ENCODE measurements at places on chromosomes 1 and 21.

DNA sequence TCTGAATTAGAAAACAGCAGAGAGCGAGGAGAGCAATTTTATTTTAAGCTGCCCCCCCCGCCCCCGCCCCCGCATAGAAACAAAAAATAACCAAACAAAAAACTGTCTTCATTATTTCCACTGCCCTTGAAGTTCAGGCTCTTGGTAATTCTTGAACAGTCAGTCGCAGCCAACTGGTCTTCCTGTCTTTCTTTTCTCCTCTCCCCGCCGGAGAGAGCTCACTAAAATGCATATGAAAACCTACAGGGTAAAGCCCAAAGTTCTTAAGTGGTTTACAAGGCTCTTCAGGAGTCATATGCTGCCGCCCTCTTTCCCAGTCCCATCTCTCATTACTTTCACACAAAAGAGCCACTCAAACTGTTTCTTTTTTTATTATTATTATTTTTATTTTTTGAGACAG lies 1.1 kb upstream of the ANKRD35 start:
- no peaks in the 10 kb centered on the region for H3K36me3 ChIP-seq
- no peak overlapping the region for H3K27ac ChIP-seq
- H3K4me1 ChIP-seq: peaks cover 15% of the 10 kb centered on the region
- no peak for DNase-seq

DNA sequence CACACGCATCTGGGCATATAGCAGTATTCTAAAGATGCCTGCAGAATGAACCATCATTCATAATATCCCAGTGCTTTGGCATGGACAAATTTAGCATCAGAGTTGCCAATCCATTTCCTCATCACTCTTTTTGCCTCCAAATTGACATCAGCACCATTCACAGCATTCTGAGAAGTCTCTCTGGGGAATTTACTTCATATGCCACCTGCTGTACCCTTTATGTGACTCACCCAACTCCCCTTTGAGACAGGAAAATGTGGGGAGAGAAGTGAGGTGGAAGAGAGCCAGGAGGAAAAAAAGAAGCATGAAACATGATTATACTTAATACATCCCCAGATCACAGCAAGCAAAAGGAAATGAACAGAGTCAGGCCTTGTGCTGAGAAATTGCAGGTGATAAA lies 37.4 kb downstream of the RAB3B start:
- no peak overlapping the region for H3K4me3 ChIP-seq
- H3K4me1 ChIP-seq: peaks cover 9% of the 10 kb centered on the region
- DNase-seq: no peak
- H3K36me3 ChIP-seq: no peaks in the 10 kb centered on the region

- H3K36me3 ChIP-seq: no peaks in the 10 kb centered on the region
- H3K4me1 ChIP-seq: peaks cover 18% of the 10 kb centered on the region
- DNase-seq: no peak
- H3K27ac ChIP-seq: peak overlapping the region; percentile 90
Measured at GRCh38 chr1:16903054-16903453, 7.3 kb downstream of the RNU1-2 start.

GRCh38 chr1:45551684-45552083 lies 1.1 kb downstream of the AKR1A1 start:
- peaks cover 10% of the 10 kb centered on the region for H3K4me1 ChIP-seq
- no peak for DNase-seq
- H3K36me3 ChIP-seq: peaks cover 29% of the 10 kb centered on the region
- peak overlapping the region; percentile 52 for H3K4me3 ChIP-seq

DNA sequence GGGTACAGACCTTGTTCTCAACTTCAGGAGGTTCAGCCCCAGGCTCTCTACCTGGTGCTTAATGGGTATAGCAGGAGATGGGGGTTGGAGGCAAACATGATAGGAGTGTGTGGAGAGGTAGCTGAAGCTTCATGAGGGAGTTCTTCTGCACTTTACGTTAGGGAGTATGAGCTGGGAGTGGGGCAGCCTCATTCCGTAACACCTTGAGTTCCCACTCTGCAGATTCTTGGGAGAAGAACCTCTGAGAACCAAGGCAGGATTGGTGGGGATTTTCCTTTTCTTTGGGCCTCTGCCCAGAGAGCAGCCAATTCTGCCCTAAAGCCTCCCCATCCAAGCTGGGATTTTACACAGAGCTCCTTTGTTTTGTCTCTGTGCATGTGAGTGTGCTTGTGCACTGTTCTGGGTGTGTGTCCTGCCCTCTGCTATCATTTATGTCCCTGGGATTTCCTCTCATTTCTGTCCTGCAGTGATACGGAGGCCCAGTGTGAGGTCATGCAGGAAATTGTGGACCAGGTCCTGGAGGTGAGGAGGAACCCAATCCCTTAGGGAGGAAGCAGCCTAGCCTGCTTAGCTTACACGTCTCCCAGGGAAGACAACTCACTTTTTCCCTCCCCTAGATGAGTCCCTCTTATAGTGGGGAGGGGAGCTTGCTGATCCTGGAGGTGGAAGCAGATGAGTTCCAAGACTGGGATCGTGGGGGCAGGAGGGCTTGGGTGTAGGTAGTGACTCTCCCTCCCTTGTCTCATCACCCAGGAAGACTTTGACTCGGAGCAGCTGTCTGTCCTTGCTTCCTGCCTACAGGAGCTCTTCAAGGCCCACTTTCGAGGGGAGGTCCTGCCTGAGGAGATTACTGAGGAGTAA lies 11.6 kb upstream of the SLC27A3 start:
- H3K36me3 ChIP-seq: peaks cover 82% of the 10 kb centered on the region
- DNase-seq: no peak
- no peaks in the 10 kb centered on the region for H3K27me3 ChIP-seq
- no peak overlapping the region for H3K4me3 ChIP-seq
- H3K4me1 ChIP-seq: no peaks in the 10 kb centered on the region
- no peak overlapping the region for H3K27ac ChIP-seq

DNA sequence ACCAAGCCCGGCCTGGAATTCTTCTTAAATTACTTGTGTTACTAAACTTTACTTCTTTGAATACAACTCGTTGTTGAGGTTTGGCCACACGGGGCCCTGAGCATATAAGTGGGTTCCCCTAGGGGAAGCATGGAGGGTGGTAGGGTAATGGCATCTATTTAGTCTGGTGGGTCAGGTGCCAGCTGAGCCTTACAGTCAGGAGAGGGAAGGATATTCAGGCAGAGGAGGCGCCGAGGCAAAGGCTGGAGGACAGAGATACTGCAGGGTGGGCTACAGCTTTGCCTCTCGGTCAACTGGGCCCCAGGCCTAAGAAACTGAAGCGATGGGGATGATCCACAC lies 424 bp upstream of the NECAP2 start:
- H3K36me3 ChIP-seq: peaks cover 32% of the 10 kb centered on the region
- peak overlapping the region; percentile 79 for H3K4me3 ChIP-seq
- no peak for DNase-seq
- peak overlapping the region; percentile 55 for H3K27ac ChIP-seq
- no peaks in the 10 kb centered on the region for H3K27me3 ChIP-seq
- peaks cover 3% of the 10 kb centered on the region for H3K4me1 ChIP-seq

GRCh38 chr1:217857061-217857460 lies 225.9 kb downstream of the SPATA17 start:
- no peaks in the 10 kb centered on the region for H3K36me3 ChIP-seq
- H3K27me3 ChIP-seq: no peaks in the 10 kb centered on the region
- H3K4me1 ChIP-seq: no peaks in the 10 kb centered on the region
- no peak overlapping the region for H3K27ac ChIP-seq

DNA sequence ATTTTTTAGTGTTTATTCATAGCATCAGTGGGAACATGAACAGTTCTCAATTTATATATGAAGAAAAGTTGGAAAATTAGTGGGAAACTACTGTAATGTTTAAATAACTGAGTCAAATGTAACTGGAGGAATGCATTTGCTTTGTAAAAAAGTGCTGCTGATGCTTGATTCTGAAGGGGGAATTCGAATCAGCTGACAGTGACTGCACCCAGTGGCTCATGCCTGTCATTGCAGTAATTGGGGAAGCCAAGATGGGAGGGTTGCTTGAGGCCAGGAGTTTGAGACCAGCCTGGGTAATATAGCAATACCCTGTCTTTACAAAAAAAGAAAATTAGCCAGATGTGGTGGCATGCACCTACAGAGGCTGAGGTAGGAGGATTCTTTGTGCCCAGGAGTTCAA lies 398.4 kb downstream of the ZP4 start:
- no peaks in the 10 kb centered on the region for H3K4me1 ChIP-seq
- DNase-seq: no peak
- H3K27me3 ChIP-seq: no peaks in the 10 kb centered on the region
- no peaks in the 10 kb centered on the region for H3K36me3 ChIP-seq
- H3K27ac ChIP-seq: no peak overlapping the region

DNA sequence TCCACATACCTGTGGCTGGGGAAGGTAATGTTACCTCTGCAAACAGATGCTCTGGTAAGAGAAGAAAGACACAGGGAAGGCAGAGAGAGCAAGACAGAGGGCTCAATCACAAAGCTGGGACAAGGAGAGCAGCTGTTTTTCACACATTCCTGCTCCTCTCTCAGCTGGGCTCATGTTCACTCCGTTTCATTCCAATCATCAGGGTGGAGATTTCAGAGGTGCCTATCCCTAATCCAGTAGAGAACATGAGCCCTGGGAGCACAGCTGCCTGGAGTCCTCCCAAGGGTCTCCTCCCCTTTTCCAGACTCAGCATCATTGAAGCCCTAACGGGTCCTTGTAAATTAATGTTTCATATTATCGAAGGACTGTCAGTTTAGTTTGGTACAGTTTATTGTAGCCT lies 19.4 kb downstream of the GADD45A start:
- no peak overlapping the region for H3K27ac ChIP-seq
- H3K36me3 ChIP-seq: peaks cover 41% of the 10 kb centered on the region
- no peak overlapping the region for H3K4me3 ChIP-seq
- H3K27me3 ChIP-seq: no peaks in the 10 kb centered on the region
- H3K4me1 ChIP-seq: peaks cover 22% of the 10 kb centered on the region

GRCh38 chr1:26546375-26546774 lies 16.8 kb downstream of the RPS6KA1 start:
- peaks cover 22% of the 10 kb centered on the region for H3K4me1 ChIP-seq
- no peak for DNase-seq
- H3K27me3 ChIP-seq: no peaks in the 10 kb centered on the region
- peaks cover 36% of the 10 kb centered on the region for H3K36me3 ChIP-seq
- no peak overlapping the region for H3K4me3 ChIP-seq

- no peak overlapping the region for H3K4me3 ChIP-seq
- no peaks in the 10 kb centered on the region for H3K4me1 ChIP-seq
- H3K27me3 ChIP-seq: no peaks in the 10 kb centered on the region
- no peak for DNase-seq
- H3K27ac ChIP-seq: no peak overlapping the region
- H3K36me3 ChIP-seq: no peaks in the 10 kb centered on the region
Measured at GRCh38 chr1:192506741-192507155, 68.8 kb upstream of the RGS1 start.

GRCh38 chr1:215569986-215570824 lies 3.1 kb downstream of the KCTD3 start:
- peaks cover 6% of the 10 kb centered on the region for H3K4me1 ChIP-seq
- H3K27ac ChIP-seq: peak overlapping the region; percentile 86
- no peaks in the 10 kb centered on the region for H3K36me3 ChIP-seq
- H3K4me3 ChIP-seq: no peak overlapping the region
- no peak for DNase-seq
- H3K27me3 ChIP-seq: no peaks in the 10 kb centered on the region

DNA sequence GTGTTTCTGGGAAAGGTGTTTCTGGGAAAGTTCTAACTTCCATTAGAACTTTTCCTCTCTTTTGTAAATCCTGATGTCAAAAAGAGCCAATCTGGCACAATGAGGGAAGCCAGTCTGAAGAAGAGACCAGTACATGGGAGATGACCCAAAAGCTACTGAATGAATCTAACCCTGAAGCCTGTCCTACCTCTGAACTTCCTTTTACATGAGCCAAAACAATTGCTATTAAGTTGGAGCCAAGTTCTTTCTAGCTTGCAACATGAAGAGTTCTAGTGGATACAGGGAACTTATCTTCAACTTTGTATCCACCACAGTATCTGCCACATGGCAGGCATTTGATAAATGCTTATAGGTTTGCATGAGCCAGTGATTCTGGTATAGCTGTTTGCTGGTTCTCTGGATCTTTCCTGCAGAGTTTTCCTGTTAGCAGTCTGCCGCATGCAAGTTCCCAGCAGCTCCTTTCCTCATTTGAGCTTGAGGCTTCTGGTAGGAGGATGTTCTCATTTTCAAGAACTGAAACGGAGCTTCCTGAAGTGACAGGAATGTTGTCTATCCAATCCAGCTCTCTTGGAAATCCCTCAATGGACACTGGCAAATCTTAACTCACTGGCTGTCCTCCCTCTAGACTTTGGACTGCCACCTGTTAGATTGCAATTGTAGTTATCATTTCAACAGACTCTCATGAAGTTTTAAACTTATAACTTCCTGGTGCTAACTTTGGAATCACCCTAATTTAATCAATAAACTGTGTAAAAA lies 73.1 kb upstream of the LPGAT1 start:
- DNase-seq: no peak
- H3K4me3 ChIP-seq: no peak overlapping the region
- H3K36me3 ChIP-seq: no peaks in the 10 kb centered on the region
- H3K27ac ChIP-seq: no peak overlapping the region
- H3K27me3 ChIP-seq: no peaks in the 10 kb centered on the region
- H3K4me1 ChIP-seq: no peaks in the 10 kb centered on the region
